ENCODE measurements at places on chromosomes 3 and 15.

DNA sequence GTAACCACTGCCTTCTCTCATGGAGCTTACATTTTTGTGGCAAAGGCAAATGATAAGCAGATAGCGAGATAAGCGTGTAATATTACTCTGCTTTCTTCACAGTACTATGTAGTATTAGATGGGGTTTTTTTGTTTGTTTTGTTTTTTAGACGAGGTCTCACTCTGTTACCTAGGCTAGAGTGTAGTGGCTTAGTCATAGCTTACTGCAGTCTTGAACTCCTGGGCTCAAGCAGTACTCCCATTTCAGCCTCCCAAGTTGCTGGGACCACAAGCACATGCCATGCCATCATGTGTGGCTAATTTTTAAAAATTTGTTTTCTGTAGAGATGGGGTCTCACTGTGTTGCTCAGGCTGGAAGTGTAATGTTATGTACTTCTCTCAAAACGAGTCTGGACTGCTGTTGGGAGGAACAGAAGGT lies 22.9 kb downstream of the MBNL1 start:
- no peak for DNase-seq

- DNase-seq = peak; percentile 42
Observed at GRCh38 chr3:123153125-123154019, 48.4 kb upstream of the SEC22A start.

DNA sequence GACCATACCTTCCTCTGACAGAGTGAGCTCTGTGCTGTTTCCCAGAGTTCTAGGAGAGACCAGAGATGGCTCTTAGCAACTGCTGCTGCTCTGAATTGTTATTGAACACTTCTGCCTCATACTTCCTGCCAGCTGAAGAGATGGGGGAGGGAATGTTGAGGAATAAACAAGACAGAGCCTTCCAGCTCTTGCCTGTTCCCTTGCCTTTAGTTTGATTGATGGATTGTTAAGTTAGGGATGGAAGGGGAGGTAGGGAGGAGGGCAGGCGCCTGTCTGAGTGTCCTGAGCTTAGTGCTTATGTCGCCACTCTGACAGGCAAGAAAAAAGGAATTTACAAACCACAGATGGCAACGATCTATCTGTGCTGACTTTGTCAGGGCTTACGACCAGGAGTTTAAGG lies 42.8 kb downstream of the ZNF609 start:
- DNase-seq = no peak

- DNase-seq = no peak
Observed at GRCh38 chr15:79779746-79780145, 117.1 kb downstream of the MTHFS start.

DNA sequence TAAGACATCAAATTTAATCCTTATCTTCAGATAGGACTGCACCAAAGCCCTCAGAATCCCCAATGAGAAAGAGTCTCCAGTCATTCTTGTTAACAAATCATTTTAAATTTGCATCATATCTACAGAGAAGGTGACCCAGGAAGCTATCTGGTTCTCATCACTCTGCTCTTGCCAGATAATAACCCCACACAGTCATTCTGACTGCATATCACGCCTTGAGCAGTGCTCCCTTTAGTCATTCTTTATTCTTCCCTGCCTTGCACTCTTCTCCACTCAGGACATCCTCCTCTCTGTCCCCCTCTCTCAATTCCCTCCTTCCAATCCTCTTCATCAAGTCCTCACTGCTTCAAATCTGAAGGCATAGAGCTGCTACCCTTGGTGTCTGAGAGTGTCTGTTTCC lies 83.7 kb upstream of the COL6A6 start:
- DNase-seq = no peak

DNA sequence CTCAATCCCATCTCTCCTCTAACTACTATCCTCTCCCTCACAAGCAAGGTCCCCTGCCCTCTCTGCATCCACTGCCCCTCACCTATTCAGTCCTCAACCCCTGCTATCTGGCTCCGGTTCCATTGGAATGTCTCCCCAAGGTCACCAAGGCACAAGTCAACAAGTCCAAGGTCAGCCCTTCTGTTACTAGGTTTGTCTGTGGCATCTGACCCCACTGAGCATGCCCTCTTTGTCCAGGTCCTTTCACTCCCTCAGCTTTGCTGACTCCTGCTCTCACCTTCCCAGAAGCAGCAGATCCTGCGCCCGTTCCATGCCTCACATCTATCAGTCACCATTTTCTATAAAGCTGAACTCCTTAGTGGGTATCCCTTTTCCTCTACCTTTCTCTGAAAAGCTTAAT lies 8.3 kb upstream of the SEMA7A start:
- no peak for DNase-seq

DNA sequence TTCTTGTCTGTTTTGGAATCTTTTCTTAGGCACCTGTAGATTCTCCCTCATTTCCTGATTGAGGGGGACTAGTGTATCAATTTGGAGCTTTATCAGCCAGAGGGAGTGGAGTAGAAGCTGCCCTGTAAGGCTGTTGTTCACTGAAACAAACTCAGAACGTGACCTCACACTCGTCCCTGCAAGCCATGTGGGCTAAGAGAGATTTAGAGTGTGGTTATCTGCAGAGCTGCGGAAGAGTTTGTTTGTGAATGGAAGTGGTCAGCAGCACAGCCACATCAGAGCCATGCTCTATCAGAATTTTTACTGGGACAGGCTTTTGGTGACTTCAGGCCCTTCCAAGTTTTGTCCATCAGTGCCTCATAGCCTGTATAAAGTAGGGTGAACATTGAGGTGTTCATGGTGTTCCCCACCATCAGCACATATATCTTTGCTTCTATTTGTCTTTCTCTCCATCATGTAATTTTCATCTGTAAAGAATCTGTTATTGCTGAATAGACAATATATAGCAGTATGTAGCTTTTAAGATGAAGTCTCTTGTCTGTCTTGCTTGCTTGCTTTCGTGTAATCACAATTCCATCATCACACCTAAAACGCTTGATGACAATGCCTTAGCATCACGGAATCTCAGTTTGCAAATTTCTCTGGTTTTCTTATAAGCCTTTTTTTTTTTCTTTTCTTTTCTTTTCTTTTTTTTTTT lies 37.0 kb downstream of the LARS2 start:
- no peak for DNase-seq

DNA sequence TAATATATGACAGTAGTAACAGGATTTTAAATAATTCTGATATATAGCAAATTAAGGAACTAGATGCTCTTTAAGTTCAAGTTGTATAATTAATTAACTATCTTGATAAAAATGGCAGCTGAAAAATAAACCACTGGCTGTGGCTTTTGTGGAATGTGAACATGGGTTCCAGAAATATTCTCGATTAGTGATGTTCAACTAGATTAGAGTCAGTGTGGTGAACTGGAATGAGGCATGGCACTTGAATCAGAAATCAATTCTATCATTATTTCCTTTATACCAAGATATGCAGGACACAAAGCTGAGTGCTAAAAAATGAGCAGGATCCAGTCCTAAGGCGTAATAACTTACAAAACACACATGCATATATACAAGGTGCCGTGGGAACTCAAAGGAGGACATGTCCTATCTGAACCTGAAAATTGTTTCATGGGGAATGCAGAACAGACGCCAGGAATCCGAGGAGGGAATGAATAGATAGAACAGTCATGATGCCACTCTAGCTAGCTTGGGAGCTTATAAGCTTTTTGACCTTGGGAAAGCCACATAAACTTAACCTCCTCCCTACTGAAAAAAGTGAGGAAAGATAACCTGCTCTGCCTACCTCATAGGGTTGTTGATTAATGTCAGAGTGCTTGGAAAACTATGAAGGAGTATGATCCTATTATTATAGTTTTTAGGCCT lies 402.4 kb downstream of the PLCL2 start:
- no peak for DNase-seq

GRCh38 chr3:71022551-71023335 lies 560.8 kb downstream of the FOXP1 start:
- no peak for DNase-seq

DNA sequence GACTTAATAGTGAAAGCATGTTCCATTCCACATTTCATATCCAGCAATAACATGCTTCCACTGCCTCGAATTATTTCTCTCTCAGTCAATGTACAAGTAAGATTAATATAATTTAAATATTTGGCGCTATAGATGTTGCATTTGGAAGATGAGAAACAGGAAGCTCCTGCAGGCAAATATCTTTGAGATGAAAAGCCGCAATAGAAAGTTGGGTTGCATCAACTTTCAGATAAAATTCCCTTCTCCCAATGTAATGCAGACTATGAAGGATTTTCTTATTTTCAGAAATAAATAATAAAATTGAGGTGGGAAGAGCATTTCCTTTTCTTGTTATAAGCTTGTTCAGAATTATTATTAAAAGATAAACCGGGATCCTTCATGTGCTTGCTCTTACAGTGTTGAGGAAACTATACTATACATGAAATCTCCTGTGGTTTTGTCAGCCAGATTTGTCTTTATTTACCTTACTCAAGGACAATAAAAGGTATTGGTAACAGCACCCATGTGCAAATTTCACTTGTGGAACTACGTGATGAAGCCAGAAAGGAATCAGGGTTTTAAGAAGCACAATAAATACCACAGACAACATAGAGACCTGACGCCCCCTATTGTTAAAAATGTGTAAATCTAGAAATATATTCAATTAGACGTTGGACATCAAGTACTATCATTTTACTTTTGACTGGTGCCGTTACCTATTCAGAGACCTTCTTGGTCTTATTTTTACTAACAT lies 307.0 kb downstream of the ARPP21 start:
- no peak for DNase-seq

DNA sequence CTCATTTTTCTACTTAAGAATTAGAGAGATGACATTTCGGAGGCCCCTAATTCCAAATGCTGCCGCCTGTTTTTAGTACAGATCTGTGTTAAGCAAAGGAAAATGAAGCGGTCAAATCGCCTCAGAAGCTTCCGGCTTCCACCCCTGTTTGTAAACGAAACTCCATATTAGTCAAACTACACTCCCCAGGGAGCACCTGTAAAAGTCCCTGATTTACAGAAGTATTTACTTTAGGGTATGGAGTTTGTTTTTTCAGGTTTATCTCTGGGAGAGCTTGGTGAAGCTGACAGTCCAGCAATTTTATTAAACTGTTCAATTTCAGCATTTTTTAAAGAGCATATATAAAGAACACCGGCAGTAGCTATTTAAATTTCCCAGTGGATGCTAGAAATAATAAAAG lies 319.8 kb downstream of the FHIT start:
- no peak for DNase-seq

- DNase-seq = no peak
Observed at GRCh38 chr15:61621146-61621545, 392.0 kb upstream of the RORA start.

- no peak for DNase-seq
Observed at GRCh38 chr15:66659384-66659783, 42.7 kb upstream of the SMAD6 start.

DNA sequence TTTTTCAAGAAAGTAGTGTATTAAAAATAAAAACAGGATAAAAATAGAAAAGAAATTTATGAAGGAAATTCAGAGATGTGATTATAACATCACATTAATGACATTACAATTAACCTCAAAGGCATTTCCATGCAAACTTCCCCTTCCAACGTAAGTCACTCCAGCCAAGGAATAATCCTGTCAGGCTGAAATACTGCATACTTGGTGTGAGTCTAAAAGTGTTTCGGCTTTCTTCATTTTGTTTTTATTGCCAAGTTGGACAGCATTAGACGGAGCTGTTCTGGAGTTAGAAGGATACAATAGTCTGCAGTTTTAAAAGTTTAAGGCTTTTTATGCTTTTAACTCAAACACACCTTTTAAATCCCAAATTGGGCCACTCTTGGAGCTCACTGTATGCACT lies 435.0 kb downstream of the MECOM start:
- no peak for DNase-seq

DNA sequence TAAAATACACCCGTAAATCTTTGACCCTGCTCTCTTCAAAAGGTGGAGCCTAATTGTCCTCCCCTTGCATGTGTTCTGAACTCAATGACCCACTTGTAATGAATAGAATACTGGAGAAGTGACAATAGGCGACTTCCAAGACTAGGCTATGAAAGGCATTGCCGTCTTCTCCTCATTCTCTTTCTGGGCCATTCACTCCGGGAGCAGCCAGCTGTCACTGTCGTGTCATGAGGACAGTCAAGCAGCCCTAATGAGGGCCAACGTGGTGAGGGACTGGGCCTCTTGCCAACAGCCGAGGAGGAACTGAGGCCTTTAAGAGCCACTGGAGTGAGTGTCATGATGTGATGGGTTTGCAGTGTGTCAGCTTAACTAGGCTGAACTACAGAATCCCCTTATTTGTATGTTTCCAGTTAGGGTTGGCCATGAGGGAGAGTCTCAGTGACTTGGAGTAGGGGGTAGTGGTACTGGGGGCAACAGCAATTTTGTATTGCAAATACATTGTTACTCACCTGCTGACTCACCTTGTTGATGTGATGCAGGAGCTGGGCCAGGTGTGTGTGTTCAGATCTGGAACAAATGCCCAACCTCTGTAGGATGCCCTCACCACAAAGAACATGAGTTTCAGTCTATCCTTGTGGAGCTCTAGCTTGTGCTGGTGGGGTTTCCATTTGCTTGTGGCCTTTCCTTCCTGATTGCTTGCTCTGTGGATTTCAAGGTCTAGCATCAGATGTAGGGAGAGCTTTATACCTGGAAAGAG lies 188.5 kb upstream of the PROK2 start:
- DNase-seq = no peak

Measured in type B pancreatic cell (in vitro differentiated cells).